ENCODE measurements at places on chromosomes 2 and 18. TPM values are rescaled to one million over a fixed set of nuclear protein-coding genes. Genes with fewer than 3 reads are reported as not detected.

- H3K4me3 ChIP-seq, result no peak overlapping the region
- no peaks in the 10 kb centered on the region for H3K36me3 ChIP-seq
- peaks cover 62% of the 10 kb centered on the region for H3K4me1 ChIP-seq
- no peak for DNase-seq
- H3K27ac ChIP-seq, result no peak overlapping the region
- H3K27me3 ChIP-seq, result no peaks in the 10 kb centered on the region
Observed at GRCh38 chr2:222864296-222864695, 3.5 kb downstream of the ACSL3 start.

GRCh38 chr2:202491514-202491913 is 115.4 kb downstream of the BMPR2 start:
- no peak overlapping the region for H3K4me3 ChIP-seq
- H3K27me3 ChIP-seq, result no peaks in the 10 kb centered on the region

DNA sequence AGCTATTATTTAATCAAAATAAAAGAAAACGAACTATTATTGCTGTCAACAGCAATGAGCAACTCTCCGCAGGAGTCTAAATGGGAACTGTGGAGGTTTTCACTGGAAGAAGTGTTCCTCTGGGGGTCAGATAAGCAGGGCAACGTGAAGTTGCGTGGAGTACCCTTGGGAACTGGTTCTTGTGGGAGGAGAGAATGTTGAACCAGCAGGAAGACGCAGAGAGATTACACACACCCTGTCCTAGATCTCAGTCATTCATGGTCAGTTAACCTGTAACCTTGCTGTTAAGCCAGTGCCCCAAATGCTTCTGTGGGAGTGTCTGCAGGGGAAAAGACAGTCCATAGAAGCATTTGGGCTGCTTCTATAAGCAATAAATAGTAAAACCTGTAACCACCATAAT is 20.4 kb upstream of the CABLES1 start:
- H3K27me3 ChIP-seq, result no peaks in the 10 kb centered on the region
- H3K4me3 ChIP-seq, result no peak overlapping the region
- no peak overlapping the region for H3K27ac ChIP-seq
- H3K36me3 ChIP-seq, result no peaks in the 10 kb centered on the region

DNA sequence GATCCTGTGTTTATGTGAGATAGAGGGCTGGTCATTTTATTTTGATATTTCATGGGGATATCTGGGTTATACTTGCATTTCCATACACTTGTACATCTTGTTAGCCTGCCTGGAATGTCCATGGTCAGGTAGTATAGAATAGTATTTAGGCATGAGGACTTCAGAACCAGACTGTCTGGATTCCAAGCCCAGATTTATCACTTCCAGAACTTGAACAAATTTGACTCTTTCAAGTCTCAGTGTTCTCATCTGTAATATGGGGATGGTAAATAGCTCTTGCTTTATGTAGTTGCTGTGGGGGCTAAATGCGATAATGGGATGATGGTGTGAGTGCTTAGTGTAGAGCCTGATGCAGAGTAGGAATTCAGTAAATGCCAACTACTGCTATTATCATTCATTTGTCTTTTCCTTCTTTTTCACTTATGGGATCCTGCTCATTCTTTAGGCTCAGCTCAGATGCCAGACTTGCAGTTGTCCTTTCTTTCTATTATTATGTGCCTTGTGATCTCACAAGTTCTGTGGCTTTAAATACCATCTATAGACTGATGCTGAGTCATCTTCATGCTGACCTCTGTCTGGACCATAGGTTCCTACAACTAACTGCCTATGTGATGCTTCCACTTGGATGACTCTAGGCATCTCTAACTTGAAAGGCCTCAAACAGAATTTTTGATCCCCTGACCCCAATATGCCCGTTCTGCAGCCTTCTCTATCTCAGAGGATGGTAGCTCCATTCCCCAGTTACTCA is 67.4 kb downstream of the POLE4 start:
- peak; percentile 74 for DNase-seq
- H3K4me1 ChIP-seq, result no peaks in the 10 kb centered on the region
- no peaks in the 10 kb centered on the region for H3K36me3 ChIP-seq

DNA sequence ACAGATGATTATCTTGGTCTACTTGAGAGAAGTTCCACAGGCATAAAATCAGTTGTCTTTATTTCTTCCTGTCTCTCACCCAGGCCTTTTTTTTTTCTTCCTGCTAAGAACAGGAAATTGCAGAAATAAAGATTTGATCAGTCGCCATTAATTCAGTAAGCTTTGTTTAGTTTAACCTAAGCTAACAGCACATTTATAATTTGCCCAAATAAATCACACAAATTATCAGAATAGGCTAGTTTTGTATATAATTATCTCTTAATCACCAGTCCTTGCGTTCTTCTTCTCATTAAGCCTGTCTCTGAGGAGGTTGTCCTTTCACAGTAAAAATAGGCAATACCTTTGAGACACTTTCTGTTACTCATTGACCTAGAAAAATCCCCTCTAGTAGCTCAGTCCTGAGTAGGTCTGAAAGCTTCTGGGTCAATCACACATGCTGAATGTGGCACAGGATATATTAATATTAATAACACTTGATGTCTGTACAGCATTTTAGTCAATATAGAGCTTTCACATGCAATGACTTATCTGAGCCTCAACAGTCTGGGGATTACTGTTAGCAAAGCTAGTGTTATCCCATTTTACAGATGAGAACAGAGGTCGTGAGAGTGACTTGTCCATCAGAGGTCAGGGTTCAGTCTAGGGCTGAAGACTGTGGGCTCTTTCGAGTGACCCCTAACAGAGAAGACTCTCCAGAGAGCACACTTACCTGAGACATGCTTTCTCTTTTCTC is 11.2 kb upstream of the STK17B start:
- H3K4me3 ChIP-seq, result no peak overlapping the region
- H3K27me3 ChIP-seq, result no peaks in the 10 kb centered on the region
- no peaks in the 10 kb centered on the region for H3K36me3 ChIP-seq
- DNase-seq, result no peak
- no peak overlapping the region for H3K27ac ChIP-seq
- no peaks in the 10 kb centered on the region for H3K4me1 ChIP-seq

The LYPD6B gene
- not detected for total RNA-seq

The LYPD1 gene
- 5.4 TPM for total RNA-seq

The LAMA3 gene
- total RNA-seq, result 11.5 TPM

The KYNU gene
- total RNA-seq, result 1.2 TPM
